Stimulated activated CD4-positive, alpha-beta T cell treated with anti-CD3 and anti-CD28 coated beads, Interleukin-2, amount 100 ng/mL, for 24 hours (primary cell): ENCODE measurements at places on chromosomes 11 and 22.
A peak's percentile ranks its signal among the peaks of the same experiment; 100 is the strongest.

GRCh38 chr11:131910178-131910522 is 539.7 kb downstream of the NTM start:
- no peak for DNase-seq

GRCh38 chr11:37320921-37321320 is 722.9 kb upstream of the RAG2 start:
- DNase-seq, result no peak

GRCh38 chr22:37549704-37550059 is 10.6 kb upstream of the CDC42EP1 start:
- DNase-seq, result no peak

DNA sequence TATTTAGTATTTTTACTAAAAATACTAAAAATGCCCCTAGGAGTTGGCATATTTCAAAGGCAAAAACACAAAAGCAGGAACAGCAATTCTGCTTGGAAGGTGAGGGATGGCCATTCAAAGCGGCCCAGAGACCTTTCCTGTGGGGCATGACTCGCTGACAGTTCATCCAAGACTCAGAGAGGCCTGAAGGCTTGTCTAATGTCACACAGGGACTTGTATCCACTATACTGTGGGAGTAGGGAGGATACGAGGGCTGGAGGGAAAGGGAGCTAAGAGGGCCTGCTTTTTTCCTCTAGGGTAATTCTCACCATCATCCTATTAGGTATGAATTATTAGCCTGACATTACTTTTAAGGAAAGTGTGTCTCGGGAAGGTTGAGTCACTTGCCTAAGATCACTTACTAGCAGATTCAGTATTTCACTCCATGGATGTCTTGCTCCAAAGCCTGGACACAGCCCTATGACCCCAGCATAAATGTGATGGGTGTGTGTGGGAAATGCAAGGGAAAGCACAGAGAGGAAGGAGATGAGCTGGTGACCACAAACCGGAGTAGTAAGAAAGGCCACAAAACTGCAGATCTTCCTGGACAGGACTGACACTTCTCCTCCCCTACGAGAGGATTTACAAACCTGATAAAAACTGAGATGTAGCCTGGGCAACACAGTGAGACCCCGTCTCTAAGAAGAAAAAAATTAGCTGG is 16.7 kb upstream of the UCP3 start:
- DNase-seq, result no peak

DNA sequence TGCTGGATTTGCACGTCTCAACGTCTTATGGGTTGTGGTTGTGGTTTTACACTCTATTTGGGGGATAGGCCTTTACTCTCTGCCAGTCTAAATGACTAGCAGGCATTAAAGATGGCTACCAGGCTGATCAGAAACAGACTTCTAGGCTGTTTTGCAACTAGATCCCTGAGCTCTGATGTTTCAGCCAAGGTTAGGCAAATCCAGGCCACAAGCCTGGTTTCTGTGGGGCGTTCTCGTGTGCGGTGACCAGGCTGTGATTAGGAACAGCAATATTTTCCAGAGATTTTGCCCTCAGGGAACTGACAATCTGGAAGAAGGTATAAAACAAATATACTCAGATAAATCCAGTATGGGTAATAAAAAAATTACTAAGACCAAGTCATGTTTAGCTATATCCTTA is 502.4 kb downstream of the INSC start:
- no peak for DNase-seq

GRCh38 chr11:75031771-75032549 is 43.2 kb downstream of the NEU3 start:
- peak; percentile 83 for DNase-seq

DNA sequence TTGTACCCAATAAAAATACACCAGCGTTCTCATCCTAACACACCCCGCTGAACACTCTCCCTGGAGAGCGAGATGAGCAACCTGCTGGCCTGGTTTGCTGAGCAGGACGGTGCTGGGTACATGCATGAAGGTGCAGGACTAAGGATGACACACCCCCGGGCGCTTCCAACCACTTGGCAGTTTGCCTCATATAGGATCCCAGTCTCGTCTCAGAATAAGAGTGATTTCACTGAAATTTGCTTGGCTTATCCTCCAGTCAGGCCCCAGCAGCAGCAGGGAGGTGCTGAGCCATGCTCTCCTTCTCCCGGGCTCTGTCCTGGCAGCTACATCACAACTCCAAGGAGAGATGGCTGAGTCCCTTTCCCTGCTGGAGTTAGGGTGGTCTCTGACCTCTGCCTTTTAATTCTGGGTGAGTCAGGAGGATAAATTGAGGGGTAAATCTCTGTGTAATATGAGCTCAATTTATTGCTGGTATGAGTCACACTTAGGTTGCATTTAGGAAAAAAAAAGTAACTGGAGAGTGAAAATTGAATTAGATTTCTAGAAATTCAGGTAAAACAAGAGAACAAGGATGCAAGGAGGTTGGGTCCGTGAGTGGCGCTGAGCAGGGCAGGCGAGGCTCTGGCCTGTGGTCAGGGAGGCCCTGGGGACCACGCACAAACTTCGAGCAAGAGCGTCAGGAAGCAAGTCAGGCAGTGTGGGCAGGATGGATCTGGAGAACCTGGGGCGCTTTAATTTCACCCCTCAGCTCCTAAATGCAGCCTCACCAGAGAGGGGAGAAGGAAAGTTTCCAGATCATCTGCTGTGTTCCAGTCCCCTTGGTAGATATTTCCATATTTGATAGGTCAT is 974.0 kb downstream of the TBC1D22A start:
- no peak for DNase-seq

DNA sequence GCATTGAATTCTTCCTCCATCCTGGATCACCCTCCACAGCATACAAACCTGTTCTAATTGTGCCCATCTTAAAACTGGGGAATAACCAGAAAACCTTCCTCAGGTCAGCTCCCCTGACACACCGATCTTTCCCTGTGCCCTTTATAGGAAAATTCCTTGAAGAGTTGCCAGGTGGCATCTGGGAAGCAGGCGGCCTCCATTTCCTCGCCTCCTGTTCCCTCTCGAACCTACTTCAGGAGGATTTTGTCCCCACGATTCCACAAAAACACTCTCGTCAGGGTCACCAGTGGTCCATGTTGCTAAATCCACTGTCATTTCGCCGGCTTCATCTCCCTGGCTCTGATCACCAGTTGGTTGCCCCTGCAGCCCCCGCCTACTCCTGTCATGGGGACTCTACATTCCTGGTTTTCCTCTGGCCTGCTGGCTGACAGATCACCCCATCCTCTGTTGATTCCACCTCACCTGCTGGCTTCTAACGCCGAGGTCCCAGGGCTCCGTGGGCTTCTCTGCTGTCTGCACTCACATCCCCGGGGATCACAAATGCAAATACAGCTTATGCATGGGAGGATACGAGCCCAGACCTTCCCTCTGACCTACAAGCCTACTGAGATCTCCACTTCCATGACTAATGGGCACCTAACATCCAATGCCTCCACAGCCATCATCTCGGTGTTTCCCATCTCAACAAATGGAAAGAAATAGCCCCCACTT is 92.5 kb upstream of the PRDM11 start:
- no peak for DNase-seq

DNA sequence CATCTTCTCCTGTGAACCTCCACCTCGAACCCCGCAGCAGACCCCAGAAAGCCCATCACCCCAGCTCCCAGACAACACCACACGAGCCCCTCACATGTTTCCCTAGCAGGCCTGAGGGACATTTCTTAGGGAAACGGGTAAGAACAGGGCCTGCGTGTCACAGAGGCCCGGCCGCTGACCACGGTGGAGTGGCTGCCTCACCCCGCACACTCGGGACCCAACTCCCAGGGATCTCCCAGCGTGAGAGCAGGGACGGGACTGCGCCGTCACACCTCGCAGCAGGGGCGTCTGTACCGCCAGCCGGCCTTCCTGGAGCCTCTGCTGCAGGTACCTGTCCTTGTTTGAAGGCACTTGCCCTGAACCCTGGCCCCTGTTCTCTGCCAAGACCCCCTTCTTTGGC is 10.2 kb downstream of the ATP5MGL start:
- DNase-seq, result no peak

DNA sequence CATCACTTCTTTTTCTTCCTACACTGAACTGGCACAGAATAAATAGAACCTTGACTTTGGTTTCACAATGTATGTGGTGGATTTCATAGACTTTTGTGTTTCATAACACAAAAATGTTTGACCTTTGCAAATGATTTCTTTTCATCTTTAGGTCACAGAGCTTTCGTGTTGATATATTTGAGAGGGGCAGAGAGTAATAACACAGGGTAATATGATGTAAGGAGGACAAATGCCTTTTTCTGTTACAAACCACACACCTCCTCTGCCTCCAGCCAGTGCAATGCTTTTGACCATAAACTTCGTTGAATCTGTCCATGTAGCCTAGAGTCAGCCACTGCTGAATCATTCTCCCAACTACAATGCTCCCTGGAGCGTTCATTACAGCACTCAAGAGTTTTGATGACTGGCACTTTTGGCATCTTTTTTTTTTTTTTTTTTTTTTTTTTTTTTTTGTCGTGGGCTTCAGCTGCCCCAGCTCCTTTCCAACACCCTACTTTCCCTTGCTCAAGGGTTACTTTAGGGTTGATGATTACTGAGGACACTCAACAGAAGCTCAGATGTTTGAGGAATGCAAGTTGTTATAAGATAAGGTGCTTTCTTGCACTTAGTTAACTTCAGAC is 11.4 kb upstream of the CAT start:
- no peak for DNase-seq

DNA sequence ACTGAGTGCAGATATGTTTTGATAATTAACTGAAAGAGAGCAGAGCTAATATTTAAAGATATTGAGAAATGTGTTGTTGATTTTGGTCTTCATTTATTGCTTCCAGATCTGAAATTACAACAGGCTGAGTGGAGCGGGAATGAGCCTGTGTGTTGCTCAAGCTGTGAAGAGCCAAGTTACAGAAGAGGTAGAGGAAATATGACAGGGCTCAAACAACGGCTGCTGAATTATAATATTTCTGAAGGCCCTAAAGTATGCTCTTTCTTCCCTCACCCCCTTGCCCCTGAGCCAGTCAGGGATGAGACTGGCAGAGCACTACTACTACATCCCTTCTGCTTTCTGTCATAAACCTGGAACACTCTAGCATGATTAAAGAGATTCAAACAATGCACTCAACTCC is 115.6 kb downstream of the FANCF start:
- DNase-seq, result no peak

- no peak for DNase-seq
These were observed 25.8 kb upstream of the ST3GAL4 start for GRCh38 chr11:126329644-126330211.

- peak; percentile 27 for DNase-seq
These were observed 621 bp downstream of the TSPO start for GRCh38 chr22:43152003-43152356.

- no peak for DNase-seq
These were observed 20.5 kb upstream of the PARVB start for GRCh38 chr22:44003405-44004103.

- no peak for DNase-seq
These were observed 9.2 kb upstream of the FGF3 start for GRCh38 chr11:69828276-69828970.

GRCh38 chr11:65860278-65861164 is at the start of gene MUS81:
MUS81 (plus strand) TSS chr11:65860433; CDS start chr11:65860754, 321 bp downstream.
- peak; percentile 98 for DNase-seq

GRCh38 chr11:68468217-68468828 is 7.8 kb downstream of the PPP6R3 start:
- no peak for DNase-seq

DNA sequence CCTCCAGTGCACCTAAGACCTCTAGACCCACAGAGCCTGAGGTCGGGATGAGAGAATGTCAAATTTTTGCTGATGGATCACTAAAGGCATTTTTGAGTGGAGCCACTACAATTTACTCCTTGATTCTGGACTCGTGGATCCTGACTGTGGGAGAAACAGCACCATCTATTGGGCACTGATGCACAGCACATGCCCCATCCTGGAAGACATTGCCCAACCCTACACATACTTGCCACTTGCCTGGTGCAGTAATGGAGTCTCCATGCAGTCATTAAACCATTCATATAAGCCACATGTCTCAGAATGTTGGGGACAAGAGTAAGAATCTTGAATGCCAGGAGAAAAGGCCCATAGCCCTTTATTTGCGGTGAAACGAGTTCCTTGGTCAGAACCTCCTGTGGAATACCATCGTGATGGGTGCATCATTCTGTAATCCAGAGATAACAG is 103.9 kb downstream of the GGTLC2 start:
- peak; percentile 32 for DNase-seq

GRCh38 chr22:20777420-20778177 is 3.7 kb downstream of the SERPIND1 start:
- DNase-seq, result no peak

GRCh38 chr22:49956914-49957825 is 3.4 kb upstream of the PIM3 start:
- DNase-seq, result no peak

GRCh38 chr11:69014084-69014851 is 1.2 kb upstream of the MRGPRF start:
- no peak for DNase-seq

DNA sequence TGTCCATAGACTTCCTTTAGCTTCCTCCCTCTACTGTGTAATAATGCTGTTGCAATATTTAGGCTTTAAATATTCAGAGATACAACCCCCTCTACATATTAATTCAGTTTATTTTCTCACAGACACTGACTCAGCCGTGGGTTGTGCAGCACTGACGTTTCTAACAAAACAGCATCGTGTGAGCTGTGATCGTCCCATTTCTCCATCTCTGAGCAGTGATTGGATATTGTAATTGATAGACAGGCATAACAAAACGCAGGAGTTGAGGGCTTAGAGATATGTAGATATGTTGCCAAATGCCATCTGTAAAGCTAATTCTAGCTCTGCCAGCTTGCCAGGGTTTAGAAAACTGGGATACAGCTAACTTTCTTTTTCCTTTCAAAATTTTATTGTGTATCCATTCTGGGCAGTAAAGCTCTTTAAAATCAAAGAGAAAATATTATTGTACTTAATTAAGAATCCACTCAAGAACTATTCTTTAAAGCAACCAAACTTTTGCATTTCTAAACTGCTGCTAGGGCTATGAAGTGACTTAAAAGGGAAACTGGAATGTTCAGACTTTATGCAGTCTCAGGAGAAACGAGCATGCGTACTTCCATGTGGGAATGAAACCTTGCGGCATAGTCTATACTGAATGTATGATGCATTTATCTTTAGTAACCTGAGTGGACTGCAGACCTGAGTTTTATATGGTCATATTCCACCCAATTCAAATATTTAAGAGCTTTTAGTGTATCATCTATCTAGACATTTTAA is 22.7 kb downstream of the BTBD10 start:
- DNase-seq, result no peak

DNA sequence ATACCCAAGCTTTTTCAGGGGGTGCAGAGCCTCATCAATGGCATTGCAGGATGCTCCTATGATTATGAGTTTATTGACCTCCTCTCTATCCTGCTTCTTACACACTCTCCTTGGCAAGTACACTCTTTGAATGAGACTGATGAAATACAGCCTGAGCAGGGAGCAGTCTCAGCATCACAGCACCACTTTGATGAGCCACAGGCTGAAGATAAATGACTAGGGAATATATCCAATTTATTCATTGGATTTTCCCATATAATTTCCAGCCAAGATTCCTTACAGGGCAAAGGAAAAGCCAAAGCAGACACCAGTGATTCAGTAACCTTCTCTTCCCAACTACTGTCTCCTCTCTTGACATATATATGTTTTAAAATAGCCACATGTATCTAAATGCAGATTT is 79.2 kb downstream of the CASP12 start:
- no peak for DNase-seq

GRCh38 chr11:1889224-1889930 is 2.3 kb downstream of the PRR33 start:
- DNase-seq, result peak; percentile 77

GRCh38 chr11:69360606-69361005 is 66.7 kb downstream of the MYEOV start:
- no peak for DNase-seq
